COR-L47 (cell line): ENCODE measurements at places on chromosomes 2 and 18.

- DNase-seq: no peak
These were observed 153.6 kb downstream of the MTCL1 start for GRCh38 chr18:8858888-8859511.

GRCh38 chr2:231332872-231333500 is 62.5 kb upstream of the B3GNT7 start:
- no peak for DNase-seq

DNA sequence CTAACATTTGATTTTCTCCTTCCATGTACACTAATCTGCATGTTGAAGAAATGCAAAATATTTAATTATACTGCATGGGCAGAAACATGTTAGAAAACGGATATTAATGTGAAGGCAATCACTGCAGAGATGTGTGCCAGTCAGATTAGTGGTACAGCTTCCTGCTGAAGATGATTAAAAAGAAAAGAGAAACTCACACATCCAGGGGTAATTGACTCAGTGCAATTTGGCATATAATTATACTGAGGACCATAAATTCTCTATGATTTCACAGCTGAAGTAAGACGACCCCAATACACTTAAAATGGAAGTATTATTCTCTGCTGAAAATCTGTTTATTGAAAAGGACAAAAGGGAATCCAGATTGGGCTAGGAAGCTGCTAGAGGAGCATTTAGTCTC is 243.4 kb downstream of the TGIF1 start:
- DNase-seq: no peak

DNA sequence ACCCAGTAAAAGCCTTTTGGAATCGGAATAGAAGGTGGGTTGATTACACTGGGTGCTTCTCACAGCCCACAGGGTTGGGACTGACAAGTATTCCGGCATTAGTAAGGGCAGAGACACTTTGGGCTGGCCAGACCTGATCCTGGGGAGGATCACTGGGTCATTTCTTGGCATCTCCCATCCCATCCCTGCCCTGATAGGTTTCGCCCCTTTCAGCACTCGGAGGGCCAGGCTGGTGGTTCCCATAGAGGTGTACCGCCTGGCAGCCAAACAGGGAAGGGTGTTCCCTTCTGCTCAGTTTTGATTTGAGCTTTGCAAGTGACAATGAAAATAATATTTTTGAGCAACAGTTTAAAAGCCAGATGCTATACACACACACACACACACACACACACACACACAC is 37.3 kb downstream of the CYP1B1 start:
- DNase-seq: no peak

GRCh38 chr2:145753966-145754365 is 1234.0 kb upstream of the ZEB2 start:
- no peak for DNase-seq

DNA sequence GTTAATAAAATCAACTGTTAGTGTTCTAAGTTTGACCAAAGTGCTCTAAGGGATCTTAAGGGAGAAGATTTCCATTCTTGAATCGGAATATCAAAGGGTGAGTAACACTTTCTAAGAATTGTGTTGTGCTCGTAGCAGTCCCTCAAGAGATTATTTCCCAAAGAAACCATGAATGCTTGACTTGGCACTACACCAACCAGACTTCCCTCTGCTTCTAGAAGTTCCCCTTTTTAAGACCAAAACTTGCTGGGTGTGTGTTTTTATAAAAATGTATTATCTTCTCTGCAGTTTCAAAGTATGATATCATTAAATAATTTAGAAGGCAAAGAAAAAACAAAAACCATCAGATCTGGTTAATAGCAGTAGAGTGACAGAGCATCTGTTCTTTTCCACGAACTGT is 522.0 kb upstream of the FAM98A start:
- no peak for DNase-seq

DNA sequence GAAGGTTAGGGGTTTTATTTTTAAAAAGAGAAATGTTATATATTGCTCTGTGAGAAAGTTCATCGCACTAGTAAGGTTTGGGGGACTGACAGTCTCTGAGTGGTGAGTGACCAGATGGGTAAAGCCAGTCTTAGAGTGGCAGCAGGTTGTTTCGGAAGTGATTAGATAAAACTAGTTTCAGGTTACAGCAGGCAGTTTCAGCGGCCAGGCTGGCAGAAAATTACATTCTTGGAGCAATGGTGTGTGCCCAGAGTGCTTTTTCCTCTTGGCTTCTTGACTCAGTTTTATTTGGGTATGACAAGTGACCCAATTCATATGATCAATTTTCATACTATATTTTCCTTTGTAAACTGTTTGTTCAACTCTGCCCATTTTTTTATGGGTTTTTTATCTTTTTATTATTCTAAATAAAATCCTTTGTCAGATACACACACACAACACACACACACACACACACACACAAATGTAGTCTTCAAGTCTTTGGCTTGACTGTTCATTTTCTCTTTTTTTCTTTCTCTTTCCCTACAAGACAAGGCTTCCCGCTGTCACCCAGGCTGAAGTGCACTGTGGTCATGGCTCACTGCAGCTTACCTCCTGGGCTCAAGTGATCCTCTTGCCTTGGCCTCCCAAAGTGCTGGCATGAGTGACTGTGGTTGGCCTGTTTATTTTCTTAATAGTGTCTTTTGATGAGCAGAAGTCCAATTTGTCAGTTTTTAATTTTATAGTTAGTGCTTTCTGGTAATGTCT is 30.9 kb downstream of the RALBP1 start:
- no peak for DNase-seq

DNA sequence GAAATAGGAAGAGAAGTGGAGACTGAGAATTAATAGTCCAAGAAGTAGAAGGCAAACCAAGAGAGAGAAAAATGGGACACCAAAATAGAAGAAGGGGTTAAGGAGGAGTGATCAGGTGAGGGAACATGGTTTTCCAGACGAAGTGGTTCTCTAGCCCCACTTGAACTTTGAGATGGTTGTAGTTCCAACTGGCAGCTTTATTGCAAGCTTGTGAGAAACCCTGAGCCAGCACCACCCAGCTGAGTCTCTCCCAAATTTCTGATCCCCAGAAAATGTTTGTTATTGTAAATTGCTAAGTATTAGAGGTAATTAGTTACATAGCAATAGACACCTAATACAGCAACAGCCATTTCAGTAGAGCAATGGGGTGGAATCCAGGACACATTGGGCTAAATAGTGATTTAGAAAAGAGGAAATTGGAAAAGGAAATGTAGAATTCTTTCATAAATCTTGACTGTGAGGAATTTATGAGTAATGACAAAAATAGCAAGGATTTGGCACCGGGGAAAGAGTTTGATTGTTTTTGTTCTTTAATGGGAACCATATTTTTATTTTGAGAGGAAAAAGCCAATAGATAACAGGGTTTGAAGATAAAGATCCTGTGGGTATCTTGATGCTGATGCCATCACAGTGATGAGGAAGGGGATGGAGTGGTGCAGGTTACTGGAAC is 62.1 kb upstream of the XDH start:
- DNase-seq: no peak

GRCh38 chr2:140667203-140667602 is 1463.6 kb downstream of the LRP1B start:
- DNase-seq: no peak

DNA sequence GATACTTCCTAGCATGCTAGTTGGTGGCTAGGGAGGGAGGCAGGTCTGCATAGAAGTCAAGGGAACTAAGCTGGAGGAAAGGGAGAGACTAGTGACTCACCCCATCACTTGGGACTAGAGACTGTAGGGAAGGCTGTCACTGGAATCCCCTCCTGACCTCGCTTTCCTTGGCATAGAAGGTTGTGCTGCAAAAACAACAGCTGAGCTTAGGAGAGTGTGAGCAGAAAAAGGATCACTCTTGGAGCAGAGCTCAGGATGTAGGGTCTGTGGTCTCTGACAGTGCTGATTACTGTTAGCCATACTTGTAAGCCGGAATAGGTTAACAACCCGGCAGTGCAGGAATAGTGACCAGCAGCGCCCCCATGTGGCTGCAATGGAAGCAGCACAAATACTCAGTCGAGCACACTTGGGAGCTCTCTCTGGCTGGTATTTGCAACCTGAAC is 66.9 kb upstream of the SMAD2 start:
- peak; percentile 19 for DNase-seq

- DNase-seq: no peak
These were observed 102.7 kb downstream of the DCC start for GRCh38 chr18:52442686-52443085.

DNA sequence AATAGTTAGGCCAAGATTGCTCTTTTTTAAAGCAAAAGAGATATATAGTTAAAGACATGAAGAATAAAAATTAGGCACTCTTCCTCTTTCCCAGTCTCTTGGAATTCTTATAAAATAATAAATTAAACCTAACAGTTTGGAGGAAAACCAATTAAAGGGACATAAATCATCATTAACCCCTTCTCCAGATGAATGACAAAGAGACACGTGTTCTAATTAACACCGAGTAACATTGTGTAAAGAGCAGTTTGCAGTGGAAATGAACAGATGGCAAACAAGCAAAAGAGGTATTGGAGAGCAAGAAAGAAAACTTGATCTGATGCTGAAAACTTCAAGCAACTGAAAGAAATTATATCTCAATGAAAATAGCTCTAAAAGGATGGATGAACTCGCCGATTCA is 48.4 kb downstream of the BCL2 start:
- no peak for DNase-seq

DNA sequence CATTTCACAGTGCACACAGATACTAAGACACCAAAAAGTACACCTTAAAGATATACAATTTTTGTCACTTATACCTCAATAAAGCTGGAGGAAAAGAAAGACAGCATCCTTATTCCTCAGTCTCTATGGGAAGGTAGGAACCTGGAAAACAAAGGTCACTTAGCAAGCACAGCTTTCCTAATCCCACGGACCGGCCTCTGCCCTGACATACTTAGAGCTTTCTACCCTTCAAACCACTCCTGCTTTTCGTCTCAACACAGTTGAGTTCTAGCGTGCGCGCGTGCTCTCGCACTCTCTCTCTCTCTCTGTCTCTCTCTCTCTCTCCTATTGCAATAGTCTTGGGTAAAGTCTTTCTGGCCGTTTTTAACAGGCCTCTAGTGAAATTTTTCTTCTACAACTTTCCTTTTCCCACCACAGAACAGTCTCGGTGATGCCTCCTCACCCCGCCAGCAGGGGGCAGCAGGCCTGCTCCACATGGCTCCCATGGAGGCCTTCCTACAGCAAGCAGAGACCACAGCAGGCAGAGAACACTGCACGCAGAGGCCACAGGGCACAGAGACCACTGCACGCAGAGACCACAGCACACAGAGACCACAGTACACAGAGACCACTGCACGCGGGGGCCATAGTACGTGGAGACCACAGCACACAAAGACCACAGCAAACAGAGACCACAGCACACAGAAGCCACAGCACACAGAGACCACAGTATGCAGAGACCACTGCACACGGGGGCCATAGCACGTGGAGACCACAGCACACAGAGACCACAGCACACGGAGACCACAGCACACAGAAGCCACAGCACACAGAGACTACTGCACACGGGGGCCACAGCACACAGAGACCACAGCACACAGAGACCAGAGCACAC is 106.9 kb downstream of the FBXO15 start:
- peak; percentile 15 for DNase-seq
